ENCODE measurements at places on chromosomes 2 and 18.

DNA sequence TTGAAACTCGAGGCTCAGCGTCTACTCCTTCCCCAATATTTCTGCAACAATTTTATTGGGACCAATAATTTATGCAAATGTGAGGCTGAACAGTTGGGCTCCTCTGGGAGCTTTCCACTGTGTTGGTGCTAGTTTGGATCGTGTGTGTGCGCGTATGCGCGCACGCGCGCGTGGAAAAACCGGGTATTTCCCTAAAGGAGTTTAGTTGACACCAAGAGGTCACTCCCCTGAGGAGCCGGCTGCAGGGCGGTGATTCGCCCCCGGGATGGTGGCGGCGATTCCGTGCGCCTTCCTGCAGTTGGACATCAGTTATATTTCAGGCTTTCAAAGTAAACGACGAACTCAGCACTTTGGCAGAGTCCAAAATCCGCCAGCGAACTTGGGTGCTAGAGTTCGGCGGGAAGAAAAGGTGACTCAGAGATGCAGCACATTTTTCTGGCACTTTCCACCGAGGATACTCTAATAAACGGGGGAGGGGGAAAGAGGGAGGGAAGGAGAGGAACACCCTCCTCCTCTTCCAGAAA, 186.5 kb upstream of the FANCL start:
- peak; percentile 25 for DNase-seq

GRCh38 chr2:73894475-73894850, 1.7 kb downstream of the ACTG2 start:
- no peak for DNase-seq

- no peak for DNase-seq
Measured at GRCh38 chr18:45168866-45169600, 446.2 kb upstream of the SLC14A2 start.

DNA sequence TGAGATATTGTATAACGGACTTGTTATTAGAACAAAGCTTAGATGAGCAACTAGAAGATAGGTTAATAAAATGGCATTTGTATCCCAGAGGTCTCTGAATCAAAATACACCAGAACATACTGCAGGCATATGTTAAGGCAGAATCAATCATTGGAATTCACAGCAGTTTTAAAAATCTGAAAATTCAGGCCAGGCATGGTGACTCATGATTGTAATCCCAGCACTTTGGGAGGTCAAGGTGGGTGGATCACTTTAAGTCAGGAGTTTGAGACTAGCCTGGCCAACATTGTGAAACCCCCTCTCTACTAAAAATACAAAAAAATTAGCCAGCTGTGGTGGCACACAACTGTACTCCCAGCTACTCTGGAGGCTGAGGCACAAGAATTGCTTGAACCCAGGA, 405.2 kb downstream of the ZEB2 start:
- no peak for DNase-seq

- DNase-seq: no peak
Measured at GRCh38 chr18:72456802-72457201, 87.3 kb downstream of the CBLN2 start.

GRCh38 chr2:63600881-63601460, 12.2 kb downstream of the MDH1 start:
- DNase-seq: no peak

DNA sequence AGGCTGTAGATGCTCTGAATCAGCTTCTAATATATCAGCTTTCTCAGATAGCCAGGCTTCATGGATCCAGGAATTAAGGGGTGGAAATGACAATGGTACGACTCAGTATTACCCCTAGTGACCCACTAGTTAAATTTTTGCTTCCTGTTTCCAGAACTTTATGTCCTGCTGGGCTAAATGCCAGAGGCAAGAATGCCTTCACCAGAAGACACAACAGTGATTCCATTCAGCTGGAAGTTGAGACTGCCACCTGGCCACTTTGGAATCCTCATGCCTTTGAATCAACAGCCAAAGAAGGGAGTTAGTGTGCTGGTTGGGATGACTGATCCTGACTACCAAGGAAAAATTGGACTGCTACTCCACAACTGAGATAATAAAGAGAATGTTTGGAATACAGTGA, 239.1 kb downstream of the ASXL3 start:
- DNase-seq: no peak

DNA sequence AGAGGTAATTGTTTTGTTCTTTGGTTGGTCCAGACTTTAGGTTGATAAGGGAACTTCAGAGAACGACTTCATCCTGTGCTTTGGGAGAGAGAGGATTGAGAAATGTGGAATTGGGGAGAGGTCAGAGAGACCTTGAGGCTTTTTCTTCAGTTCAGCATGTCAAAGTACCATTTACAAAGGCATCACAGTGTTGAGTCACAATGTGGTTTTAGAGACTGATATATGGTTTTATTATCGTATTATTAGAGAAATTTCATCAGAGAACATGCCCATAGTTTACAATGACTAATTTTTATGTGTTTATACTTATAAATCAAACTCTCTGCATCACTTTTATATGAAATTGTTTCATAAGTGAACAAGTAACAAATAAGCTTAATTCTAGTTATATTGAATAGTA, 626.6 kb downstream of the DSC3 start:
- no peak for DNase-seq
